Suppressor macrophage treated with lipopolysaccharide for 1 hour (primary cell): ENCODE measurements at places on chromosomes 7 and 10.

GRCh38 chr7:73730485-73730884 is 8.1 kb downstream of the ABHD11 start:
- no peak for DNase-seq

DNA sequence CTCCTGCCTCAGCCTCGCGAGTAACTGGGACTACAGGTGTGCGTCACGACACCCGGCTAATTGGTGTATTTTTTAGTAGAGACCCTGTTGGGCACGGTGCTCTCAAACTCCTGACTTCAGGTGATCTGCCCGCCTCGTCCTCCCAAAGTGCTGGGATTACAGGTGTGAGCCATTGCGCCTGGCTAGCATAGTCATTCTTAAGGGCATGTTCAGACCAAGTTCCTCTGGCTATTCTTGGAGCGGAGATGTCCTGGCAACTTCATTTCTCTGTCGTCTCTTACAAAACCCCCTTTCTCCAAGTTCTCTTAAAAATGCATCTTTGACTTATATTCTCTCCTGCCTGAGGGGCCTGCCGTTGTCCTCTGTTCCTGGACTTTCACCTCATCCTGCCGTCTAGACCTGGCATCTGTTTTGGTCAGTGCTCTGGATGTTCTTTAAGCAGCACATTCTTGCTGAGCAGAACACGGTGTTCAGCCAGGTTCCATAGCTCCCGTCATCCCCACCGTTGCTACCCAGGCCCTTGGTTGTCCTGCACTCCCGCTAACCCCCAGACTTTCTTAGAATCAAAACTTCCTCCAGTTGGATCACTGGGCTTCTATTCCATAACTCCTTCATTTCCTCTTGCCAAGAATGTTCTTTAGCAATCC is 509.9 kb upstream of the GALNT17 start:
- no peak for DNase-seq

GRCh38 chr10:60781661-60782060 is 3.4 kb downstream of the CDK1 start:
- DNase-seq = no peak

- no peak for DNase-seq
Measured at GRCh38 chr7:116829493-116829892, 32.9 kb upstream of the CAPZA2 start.

DNA sequence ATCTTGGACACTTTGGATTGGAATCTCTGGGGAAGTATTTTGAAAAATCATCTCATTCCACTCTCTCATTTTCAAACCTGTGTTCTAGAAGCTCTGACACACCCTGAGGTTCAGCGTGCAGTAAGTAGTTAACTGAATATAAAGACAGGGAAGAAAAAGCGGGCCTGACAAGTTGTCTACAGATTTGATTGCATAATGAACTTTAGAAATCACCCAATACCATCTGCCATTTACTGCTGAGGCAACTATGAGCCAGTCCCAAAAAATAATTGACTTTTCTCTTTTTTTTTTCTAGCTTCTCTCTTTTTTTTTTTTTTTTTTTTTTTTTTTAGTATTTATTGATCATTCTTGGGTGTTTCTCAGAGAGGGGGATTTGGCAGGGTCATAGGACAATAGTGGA is 29.5 kb downstream of the CDC123 start:
- DNase-seq = no peak

GRCh38 chr7:116787881-116788280 is 74.5 kb upstream of the CAPZA2 start:
- no peak for DNase-seq

DNA sequence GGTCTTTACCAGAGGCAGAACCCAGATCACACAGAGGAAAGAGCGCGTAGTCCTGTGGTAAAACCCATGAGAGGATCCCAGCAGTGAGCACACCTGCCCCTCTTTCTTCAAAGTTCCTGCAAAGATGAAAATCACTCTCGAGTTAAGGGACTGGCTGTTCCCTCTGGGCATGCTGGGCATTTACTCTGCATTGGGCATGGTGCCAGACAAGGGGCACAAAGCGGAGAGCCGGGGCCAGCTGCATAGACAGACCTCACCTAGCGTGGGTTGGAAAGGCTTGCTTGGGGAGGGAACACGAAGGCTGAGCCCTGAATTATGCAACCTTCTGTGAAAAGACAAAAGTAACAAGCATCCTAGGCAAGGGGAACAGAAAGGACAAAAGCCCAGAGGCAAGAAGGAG is 120.0 kb upstream of the TCERG1L start:
- no peak for DNase-seq

DNA sequence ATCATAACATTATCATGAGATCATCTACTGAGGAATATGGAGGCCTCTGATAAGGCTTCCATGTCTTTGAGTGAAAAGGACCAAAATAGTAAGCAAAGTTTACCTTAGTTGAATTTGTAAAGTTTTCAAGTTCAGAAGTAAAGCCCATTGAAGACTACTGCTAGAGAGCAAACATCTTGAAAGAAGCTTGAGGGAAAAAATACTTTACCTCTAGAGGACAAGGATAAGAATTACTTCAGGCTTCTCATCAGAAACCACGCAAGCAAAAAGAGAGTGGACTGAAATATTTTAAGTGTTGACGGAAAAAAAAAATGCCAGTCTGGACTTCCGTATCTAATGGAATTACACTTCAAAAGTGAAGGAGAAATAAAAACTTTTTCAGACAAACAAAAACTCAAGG is 114.3 kb downstream of the MPP7 start:
- no peak for DNase-seq

DNA sequence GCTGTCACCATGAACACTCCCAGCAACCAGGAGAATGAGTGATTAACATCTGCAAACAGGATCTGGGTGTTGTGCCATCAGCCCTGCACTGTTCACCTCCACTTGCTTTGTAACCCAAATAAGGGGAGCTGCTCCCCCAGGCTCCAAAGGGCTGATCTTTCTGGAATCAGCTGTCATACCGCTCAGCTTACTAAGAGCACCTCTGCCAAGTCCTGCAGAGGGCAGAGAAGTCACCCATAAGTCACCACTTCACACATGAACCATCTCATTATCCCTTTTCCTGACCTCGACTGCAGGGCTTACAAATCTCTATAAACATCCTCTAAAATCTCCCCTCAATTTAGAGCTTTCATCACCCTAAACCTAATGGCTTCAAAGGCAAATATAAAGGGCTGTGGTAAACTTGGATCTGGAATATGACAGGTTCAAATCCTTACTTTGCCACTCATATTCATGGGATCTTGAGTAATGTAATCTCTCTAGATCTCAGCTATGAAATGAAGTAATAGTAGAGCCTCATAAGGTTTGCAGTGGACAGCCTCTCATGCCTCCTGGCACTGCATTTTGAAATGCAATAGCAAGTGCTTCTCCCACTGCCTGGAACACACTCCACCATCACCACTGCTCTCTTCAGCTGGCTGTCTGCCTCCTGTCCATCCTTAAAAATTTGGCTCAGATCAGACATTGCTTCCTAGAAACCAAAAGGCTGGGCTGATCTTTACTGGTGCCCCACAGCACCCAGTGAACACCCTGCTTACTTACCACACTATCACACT is 38.8 kb downstream of the ERLIN1 start:
- no peak for DNase-seq

GRCh38 chr10:75187961-75188426 is 22.6 kb upstream of the VDAC2 start:
- peak; percentile 69 for DNase-seq

- no peak for DNase-seq
Measured at GRCh38 chr7:98174334-98175259, 36.6 kb upstream of the BHLHA15 start.

DNA sequence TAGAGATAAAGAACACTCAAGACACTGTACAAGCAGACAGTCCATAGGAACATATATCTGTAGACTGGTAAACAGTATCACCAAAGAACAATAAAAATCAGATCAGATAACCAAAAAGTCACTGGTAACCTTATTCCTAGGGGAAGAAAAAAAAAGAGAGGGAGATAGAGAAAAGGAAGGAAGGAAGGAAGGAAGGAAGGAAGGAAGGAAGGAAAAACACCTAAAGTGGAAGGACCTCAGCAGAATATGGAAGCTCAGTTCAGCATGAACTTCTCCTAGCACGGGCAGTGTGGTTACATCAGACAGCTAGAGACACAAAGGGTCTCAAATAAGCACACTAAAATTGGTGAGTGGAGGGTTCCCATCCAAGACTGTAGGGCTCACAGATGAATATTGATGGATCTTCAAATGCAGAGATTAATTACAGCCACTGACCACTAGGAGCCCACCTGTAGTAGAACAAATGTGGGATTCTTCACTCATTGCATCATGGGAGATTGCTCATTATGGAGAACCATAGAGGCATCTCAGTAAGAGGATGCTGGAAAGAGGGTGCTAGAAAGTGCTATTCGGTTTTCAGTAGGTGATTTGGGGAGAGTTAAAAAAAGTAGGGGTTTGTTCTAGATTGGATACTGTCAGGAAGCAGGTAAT is 293.4 kb upstream of the C7orf33 start:
- no peak for DNase-seq
